ENCODE measurements at places on chromosomes 1 and 21.
A peak's percentile ranks its signal among the peaks of the same experiment; 100 is the strongest.

- DNase-seq, result no peak
Observed at GRCh38 chr1:241266121-241266520, 90.9 kb downstream of the RGS7 start.

DNA sequence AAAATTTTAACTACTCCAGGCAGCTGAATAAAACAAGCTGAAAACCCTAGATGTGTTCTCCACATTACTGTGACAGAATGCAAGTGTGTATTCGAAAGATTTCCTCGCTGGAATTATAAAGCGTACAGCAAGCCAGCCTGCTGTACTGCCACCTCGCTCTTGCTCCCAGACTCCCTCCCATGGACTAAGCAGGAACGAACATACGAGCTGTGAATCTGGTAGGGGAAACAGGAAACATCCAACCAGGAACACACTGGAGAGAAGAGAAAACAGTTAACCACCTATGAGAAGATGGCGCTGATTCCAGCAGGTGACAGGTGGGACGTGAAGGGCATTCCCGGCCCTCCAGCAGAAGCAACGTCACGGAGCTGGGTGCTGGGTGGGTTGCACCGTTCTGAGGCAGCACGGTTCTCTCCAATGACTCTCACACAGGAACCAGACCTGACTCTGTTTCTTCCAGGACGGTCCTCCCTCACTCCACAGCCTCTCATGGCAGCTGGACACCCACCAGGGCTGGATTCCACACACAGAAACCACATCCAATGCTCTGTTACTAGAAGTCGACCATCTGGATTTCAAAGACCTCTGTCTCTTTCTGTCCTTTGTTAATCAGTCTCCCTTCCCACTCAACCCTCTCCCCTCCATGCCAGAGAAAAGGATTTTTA, 219.2 kb downstream of the RERE start:
- DNase-seq, result no peak

DNA sequence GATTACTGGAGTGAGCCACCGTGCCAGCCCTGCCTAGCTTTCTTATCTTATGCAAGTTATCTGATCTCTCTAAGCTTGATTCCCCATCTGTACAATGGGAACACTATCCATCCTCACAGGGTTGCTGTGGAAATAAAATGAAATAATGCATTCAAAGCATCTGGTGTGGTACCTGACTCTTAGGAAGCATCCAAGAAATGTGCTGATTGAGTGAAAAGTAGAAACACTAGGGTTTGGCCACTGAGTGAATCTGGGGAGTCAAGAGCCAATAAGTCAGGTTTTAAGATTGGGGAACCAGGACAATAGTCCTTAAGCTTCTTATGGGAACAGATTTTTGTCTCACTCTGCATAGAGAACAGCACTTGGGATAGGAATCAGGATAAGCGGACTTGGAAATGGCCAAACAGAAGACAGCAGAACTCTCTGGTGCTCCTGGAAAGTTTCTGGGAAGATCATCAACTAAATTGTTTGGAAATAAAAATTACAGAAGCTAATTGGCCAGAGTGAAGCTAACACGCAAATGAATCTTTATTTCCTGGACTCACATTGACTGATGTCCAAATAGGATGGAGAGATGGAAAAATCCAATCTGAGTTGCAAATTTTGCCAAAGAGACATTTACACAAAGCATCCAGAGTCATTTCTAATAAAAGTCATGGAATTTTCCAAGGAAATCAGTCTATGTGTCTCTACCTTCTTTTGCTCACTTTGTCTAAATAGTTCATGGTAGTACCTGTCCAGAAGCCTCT, 3.3 kb downstream of the PAFAH2 start:
- DNase-seq, result no peak

- no peak for DNase-seq
Observed at GRCh38 chr1:196660852-196661251, 9.0 kb downstream of the CFH start.

GRCh38 chr1:35452106-35452774, 105.0 kb downstream of the KIAA0319L start:
- DNase-seq, result no peak

GRCh38 chr1:156963621-156964020, 43.2 kb downstream of the LRRC71 start:
- peak; percentile 20 for DNase-seq

- peak; percentile 84 for DNase-seq
Observed at GRCh38 chr1:38029685-38030511, 16.7 kb downstream of the POU3F1 start.

- no peak for DNase-seq
Observed at GRCh38 chr1:175702079-175702795, 41.2 kb downstream of the TNR start.

- no peak for DNase-seq
Observed at GRCh38 chr1:53862507-53862906, 24.4 kb upstream of the NDC1 start.

- no peak for DNase-seq
Observed at GRCh38 chr21:22343303-22343702, 1345.1 kb downstream of the NCAM2 start.

DNA sequence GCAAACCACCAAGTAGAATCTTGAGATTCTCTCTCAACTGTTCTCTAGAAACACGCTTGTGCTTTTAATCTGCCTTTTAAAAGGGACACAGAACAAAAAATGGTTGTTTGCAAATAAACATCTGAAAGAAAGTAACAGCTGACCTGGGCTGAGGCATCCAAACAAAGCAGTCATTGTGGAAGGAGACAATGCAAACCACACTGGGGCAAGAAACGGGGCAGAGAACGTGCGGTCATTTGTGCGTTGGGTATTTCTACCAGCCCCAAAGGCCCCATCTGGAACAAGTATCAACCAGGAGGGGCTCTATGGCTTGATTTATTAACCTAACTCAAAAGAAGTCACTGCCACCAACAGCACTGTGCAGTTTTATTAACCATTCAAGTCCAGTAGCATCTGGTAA, 6.0 kb downstream of the STMN1 start:
- no peak for DNase-seq

DNA sequence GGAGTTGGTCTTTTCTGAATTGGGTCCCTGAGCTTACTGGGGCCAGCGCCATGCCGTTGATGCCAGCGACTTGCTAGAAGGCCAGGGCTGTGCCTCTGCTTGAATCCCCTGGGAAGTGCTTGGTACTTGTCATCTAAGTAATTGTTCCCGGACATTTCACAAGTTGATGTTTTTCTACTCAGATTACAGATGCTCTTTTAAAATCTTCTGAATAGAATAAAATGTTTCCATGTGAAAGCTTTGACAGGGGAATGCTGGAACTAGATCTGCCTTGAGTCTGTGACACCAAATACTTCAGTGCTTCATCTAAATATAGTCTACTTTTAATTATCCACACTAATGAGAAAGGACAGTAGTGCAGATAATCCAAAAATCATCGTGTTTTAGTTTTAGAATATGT, 38.3 kb downstream of the PTGFRN start:
- no peak for DNase-seq

DNA sequence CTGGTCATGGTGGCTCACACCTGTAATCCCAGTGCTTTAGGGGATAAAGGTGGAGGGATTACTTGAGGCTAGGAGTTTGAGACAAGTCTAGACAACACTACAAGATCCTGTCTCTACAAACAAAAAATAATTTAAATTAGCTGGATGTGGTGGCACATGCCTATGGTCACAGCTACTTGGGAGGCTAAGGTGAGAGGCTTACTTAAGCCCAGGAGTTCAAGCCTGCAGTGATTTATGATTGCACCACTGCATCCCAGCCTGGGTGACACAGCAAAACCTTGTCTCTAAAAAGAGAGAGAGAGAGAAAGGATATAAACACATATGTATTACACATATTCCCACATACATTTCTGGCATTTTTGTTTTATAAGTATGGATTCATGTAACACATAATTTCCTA, 325.2 kb downstream of the DUSP10 start:
- no peak for DNase-seq

- DNase-seq, result no peak
Observed at GRCh38 chr1:48069662-48070395, 72.6 kb upstream of the TRABD2B start.

DNA sequence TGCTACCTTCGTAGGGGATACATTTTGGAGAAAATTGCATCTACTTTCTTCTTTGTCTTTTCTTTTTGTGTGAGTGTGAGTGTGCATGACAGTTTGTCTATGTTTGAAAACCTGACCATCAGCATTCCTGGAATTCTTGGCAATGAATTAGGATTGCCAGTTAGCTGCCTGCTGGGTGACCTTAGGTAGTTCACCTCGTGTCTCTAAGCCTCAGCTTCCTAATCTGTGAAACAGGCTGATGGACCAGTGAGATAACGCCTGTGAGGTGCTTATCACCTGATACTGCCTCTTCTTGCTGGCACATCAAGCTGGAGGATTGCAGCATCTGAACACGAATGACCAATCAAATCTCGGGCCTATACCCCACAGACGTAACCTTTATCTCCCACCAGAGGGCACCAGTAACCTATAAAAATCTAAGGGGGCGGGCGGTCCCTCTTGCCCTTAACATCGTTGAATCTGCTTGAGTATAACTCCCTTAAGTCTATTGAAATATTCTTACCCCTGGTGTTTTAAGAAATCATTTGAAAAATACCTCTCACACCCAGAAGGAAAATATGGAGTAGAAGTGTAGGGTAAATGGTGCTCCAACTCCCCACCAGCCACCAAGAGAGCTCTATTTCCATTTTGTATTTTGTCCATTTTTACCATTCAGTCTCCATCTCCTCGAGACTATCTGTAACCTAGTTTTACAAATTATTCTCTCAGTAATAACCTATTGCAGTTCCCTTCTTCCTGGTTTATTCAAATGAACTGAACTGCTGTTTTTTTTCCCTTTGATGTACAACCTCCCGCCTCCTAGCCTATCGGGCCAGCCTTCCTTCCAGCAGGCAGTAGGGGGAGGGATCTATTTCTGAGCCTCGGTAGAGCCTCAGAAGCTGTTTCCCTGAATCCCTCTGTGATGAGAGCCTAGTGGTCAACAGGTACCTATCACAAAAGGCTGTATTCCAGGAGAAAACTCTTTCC, 49.7 kb downstream of the MDM4 start:
- peak; percentile 30 for DNase-seq

DNA sequence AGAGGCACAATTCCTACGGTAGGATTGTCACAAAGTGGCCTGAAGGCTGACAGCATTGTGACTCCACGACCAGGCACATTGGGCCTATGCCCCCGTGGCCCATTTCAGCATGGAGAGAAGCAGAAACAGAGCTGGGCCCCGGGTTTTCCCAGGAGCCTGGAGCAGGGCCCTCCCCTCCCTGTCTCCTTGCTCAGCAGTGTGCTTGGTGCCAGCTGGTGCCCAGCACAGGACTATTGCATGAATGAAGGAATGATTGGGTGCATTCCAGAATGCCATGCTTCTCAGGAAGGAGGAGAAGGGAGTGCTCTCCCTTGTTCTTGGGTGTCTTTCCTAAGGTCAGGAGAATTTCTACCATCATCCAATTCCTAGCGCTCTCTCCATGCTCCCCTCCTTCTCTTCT, 33.7 kb downstream of the IER5 start:
- no peak for DNase-seq

DNA sequence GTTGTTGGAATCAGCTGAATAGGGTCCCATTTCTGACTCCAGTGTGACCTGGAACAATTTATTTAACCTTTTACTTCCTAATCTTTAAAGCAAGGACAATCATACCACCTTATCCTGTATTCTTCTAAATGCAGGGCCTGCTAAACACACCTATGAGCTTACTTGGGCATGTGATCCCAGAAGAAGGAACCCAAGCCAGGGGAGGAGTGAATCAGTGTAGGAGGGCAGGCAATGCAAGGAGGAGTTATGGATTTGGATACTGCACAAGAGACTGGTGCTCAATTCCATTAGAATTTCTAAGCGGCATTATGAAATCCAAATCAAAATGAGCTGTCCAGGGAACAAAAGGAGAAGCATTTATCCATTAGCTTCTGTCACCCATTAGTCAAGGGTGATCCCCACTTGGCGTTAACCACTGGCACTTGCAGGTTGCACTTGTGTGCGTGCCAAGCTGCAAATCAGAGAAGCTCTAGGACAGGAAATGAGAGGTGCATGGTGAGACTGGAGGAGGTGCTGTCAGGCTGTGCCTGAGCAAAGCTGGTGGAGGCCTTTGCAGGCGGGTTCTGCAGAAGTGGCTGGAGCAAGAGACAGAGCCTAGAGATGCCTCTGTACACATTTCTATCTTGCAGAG, 297.2 kb upstream of the PLXNA2 start:
- DNase-seq, result no peak

GRCh38 chr1:211711315-211711705, 35.9 kb upstream of the NEK2 start:
- DNase-seq, result no peak

DNA sequence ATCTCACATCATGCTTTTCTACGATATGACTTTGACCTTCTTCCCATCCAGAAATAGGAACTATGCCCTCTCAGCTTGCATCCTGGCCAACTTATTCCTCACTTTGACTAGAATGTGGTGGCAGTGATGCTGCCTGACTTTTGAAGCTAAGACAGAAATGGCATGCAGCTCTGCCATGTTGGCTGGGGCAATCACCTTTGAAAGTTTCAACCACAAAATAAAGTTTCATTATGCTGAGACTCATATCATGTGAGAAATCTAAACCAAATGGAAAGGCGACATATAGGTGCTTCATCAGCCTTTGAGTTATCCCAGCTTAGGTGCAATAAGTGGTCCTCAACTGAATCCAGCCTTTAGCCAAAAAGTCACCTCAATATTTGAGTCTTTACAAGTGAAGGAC, 370.0 kb upstream of the CHRM3 start:
- no peak for DNase-seq

- DNase-seq, result no peak
Observed at GRCh38 chr1:119372503-119373086, 4.0 kb downstream of the HAO2 start.

DNA sequence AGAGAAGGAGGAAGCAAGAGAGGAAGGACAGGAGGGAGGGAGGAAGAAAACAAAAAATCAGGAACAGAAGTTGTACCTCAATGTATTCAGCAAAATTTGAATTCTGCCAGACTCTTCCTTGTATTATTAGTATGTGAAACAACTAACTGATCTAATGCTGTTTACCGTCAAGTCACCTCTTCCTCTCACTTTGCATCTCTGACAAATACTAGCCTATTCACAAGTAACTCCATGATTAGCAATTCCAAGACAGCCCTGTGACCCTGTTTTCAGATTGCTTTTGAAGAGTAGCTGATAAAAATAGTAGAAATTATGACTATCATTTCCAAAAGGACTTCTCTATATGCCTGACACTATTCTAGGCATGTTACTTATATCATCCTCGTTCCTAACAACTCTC, 445.4 kb downstream of the NEGR1 start:
- no peak for DNase-seq

DNA sequence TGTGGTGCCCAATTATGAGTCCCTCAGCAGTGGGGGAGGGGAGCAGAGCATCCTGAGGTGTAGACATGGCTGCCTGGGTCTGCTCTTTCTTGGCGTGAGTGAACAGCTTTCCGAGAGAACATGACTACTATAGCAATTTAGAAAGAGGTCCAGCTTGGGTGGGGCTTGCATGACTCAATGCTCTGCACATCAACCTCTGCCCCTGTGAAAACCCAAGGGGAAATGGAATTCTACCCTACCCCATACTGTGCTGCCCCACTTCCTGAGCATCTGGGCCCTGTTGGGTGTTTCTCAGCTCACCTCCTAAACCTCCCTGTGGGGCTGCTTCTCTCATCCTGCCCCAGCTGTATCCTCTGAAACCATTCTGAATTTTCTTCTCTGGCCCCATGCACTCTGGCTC, 8.2 kb upstream of the AZIN2 start:
- DNase-seq, result no peak
